AG04449 (cell line): ENCODE measurements at places on chromosomes 2 and 18.

- no peak for DNase-seq
Measured at GRCh38 chr2:181165199-181165868, 184.9 kb downstream of the UBE2E3 start.

DNA sequence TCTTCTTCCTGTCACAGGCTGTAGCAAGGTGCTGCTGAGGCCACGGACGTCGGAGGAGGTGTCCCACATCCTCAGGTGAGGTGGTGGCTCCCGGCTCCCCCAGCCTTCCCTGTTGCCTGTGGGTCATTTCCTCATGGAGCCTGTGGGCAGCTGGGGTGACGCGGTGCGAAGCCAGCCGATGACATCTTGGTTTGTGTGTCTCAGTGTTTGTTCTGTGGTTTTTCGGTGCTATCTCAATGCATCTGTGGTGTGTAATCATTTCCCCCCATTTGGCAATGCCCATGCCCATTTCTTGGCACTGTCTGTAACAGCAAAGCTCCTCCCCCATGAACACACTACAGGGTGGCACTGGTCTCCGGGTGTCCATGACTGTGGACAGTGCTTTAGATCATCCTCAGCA lies 6.6 kb downstream of the D2HGDH start:
- DNase-seq: no peak

DNA sequence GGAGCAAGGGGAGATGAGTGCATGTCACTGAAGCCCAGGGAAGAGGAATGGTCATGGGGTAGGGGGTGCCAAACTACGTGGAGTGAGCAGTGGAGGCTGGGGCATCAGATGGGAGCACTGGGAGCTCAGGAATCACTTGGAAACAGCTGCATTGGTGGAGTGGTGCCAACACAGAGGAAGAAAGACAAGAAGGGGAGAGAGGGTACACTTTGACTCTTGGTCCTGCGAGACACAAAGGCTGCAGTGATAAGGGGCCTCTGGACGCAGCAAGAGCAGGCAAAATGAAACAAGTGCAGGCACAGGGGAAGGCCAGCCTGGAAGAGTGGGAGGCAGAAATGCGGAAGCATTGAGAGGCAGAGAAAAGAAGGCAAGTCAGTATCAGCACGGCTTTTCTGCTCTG lies 134.7 kb upstream of the SMIM21 start:
- DNase-seq: no peak

DNA sequence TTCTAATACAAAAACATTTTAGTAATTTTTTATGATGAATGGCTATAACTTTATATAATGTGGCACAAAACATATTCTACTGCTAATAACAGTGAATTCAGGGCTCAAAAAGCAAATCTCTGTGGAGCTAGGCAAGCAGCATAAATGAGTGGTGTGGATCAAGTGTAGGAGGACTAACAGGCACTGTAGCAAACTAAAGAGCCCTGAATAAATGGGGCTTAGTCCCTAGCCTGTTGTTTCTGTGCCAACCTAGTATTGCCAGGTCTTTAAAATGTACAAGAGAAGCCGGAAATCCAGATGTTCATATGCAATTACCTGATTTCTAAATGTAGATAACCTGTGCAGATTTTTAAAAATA lies 18.5 kb downstream of the REL start:
- no peak for DNase-seq

GRCh38 chr2:68857855-68858456 lies 13.2 kb downstream of the BMP10 start:
- DNase-seq: no peak

DNA sequence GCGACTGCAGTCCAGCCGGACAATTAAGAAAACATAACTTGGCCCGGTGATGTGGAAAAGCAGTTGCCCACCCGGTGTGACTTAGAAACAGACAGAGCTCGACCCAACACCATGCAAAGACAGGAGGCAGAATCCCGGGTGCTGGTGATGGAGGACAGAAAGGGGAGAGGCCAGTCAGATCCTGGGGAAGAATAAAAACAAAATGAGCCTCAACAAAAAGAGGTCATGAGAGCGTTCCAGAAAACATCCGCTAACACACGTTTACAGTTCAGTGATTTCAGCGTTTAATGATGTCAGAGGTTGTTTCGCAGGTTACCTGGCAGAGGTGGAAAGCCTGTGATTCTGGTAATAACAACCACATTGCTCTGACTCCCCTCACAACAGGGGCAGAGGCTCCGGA lies 111.9 kb downstream of the OSR1 start:
- DNase-seq: no peak

GRCh38 chr18:32695534-32695933 lies 77.3 kb downstream of the KLHL14 start:
- DNase-seq: no peak

DNA sequence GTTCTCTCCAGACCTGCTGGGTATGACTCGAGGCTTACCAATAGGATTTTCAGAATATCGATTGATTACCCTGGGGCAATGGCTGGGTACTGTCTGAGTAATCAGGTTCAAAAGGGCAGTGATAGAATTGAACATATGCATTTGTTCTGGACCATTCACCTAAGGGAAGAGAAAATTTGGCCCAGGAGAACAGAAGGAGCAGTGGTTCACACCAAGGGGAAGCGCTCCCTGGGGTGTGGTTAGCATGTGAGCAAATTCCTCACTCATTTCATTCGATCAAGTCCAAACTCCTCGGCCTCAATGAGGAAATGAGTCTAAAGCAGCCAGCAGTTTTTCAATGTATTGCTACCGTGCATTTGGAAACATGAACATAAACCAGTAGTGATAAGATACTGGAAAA lies 55.6 kb downstream of the CYP26B1 start:
- no peak for DNase-seq

DNA sequence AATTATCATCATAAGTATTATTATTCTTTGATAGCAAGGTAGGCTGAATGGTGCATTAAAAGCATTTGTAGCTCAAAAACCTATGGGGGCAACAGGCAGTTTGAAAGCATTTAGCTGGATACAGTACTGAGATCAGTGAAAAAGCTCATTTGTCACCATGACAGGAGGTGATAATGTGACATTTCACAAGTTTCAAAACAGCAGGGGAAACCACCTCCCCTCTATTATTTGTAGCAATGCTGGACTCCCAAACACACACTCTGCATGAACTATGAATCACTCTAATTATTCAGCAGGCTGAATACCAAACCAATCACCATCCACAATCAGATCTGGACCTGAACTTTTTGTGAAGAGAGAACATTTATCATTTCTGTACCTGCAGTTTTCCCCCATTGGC lies 63.4 kb downstream of the MYO5B start:
- DNase-seq: no peak

- no peak for DNase-seq
Measured at GRCh38 chr2:215848146-215848545, 165.2 kb downstream of the MREG start.

GRCh38 chr18:40553029-40553428 lies 1402.0 kb upstream of the PIK3C3 start:
- DNase-seq: no peak

GRCh38 chr2:10381997-10382353 lies 66.2 kb downstream of the ODC1 start:
- DNase-seq: no peak

- no peak for DNase-seq
Measured at GRCh38 chr2:171430516-171431410, 3.0 kb downstream of the METTL8 start.

GRCh38 chr2:113220970-113221708 lies 47.4 kb downstream of the PSD4 start:
- DNase-seq: no peak

- no peak for DNase-seq
Measured at GRCh38 chr2:154240316-154240715, 368.6 kb downstream of the GALNT13 start.

GRCh38 chr2:213995400-213996105 lies 415.3 kb upstream of the VWC2L start:
- DNase-seq: peak; percentile 77

DNA sequence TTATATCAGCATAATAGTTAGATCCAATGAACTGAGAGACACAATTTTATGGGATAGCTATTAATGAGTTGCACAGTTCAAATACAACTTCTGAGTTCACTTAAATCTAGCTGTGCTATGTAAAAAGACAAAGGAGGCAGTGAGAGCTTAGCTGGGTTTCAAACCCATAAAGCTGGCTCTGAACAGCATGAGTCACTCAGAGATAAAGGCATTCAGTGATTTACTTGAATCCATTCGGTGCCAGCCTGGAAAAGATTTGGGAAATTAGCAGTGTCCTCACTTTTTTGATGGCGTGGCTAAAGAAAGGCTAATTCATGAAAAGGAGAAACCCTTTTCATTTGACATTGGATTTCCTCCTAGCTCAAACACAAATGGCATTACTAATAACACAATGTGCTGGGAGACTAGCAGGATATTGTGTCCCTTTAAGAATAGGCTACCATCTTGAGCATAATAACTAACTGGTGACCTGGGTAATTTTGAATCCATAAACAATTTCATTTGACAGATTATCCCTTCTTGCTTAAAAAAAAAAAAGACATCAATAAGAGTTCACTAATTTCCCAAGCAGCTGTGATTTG lies 98.4 kb upstream of the NEUROD1 start:
- no peak for DNase-seq

DNA sequence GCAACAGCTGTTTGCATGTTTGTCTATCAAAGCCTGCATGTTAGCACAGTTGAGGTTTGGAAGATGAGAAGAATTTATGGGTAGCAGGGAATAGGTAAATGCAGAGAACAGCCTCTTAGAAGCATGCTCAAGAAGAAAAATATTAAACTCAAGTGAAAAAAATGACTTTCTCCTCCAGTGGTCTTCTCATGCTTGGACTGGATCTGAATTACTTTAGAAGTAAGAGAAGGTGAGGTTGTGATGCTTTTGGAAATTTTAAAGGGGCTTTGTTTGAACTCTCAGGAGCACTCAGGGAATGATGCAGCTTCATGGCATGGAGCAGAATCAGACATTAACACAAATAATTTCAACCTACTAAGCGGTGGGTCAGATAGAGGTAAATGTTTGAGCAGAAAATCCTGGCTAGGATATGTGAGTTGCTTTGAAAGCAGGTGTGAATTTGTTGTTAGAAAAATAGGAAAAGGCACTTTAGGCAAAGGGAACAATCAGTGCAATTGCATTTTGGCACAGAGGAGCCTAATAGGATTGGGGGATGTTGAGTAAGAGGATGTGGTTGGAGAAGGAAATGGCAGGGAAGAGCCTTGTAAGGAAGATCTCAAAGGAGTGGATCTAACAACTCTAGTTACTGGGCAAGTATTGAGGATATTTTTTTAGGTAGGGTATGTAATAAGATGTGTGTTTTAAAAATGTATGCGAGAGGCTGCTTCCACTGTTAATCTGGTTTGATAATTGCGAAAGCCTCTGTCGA lies 76.3 kb downstream of the DDX1 start:
- no peak for DNase-seq

DNA sequence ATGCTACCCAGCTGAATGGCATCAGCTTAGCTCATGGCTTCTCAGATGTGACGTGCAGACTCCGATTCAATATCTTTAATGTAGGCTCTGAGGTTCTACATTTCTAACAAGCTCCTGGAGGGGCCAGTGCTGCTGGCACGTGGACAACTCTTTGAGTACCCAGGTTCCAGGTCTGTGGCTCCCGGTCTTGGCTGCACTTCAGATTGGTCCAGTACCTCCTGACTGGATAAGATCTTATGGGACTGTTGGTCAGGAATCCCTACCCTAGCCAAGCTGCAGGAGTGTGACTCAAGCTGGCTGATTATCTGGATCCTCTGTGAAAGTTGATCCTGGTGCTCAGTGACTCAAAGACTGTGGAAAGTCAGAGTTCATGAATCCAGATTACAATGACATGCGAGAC lies 222.1 kb downstream of the ANKRD30B start:
- no peak for DNase-seq

GRCh38 chr2:88114889-88115288 lies 13.0 kb downstream of the FABP1 start:
- DNase-seq: no peak

GRCh38 chr2:101983486-101983885 lies 8.3 kb upstream of the IL1R2 start:
- no peak for DNase-seq

GRCh38 chr18:11327391-11328009 lies 178.1 kb upstream of the PIEZO2 start:
- no peak for DNase-seq

- DNase-seq: no peak
Measured at GRCh38 chr2:192559587-192559986, 364.9 kb upstream of the TMEFF2 start.

DNA sequence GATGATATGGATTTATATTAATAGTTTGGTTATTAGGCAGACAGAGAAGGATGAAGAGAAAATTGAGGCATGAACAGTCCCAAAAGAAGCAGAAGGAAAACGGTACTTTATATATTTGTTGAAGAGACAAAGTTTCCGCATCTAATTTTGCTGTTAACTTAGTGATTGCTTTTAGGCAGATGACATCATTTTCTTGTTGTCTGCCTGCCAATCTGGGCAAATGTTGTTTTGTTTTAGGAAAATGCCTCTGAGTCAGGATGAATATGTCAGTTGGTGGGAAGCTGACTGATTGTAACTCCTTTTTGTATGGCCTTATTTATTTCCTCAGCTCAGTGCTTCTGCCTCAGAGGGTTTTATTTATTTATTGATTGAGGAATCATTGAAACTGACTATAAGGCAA lies 52.5 kb upstream of the CAVIN2 start:
- peak; percentile 47 for DNase-seq

DNA sequence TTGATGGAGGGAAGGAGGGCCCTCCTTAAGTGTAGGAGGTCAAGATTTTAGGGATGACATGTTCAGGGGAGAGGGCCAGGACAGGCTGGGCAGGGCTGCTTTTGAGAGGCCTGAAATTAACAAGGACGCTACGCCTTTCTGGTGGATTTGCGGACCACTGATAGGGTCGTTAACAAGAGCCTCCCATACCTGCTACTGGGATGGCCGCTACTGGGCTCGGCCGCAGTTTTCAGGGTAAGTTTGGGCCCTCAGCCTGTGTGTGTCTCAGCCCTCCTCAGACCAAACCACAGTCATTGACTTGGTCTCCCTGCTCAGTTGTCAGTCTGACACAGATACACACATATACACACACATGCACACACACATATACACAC lies 180.9 kb downstream of the SMAD2 start:
- DNase-seq: no peak

DNA sequence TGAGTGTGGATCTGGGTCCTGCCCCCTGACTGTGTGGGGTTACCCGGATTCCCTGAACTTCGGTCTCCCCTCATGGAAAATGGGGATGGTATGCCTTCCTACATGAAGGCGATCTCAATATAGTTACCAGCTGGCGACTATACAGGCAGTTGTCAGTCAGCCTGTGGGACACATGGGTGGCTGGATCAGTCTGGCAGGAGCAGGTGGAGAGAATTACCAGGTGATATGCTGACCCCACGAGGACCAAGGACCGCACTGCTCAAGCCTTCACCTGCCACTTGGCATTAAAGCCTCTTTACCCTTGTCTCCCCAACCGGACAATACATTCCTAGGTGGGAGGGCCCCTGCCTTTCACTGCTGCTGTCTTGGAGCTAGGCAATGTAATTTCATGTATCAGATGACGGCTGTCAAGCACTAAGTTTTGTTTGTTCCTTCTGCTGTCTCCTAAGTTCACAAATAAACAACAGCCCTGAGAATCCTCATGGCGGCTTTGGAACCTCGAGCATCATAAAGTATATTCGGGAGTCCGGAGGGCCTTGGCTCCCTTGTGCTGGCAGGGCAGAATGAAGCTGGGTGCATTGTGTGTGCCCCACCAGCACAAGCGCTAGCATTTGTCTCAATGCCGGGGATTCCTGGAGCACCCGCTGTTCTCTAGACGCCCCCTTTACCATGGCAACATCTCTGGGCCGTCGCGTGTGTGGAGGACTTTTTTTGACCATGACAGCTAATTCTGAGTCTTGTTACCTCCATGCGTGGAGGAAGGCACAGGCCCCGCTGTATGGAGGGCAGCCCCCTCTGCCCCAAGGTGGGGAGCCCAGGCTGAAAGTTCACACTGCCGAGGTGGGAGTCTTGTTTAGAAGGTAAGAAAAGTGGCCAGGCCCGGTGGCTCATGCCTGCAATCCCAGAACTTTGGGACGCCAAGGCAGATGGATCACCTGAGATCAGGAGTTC lies 48.6 kb downstream of the PDCL3 start:
- no peak for DNase-seq
